Stimulated activated CD8-positive, alpha-beta memory T cell treated with anti-CD3 and anti-CD28 coated beads, Interleukin-15, amount 100 ng/mL, for 24 hours (primary cell): ENCODE measurements at places on chromosomes 4 and X.

GRCh38 chr4:52317981-52318380 is 266.9 kb downstream of the SPATA18 start:
- DNase-seq, result no peak

- DNase-seq, result no peak
These were observed 67.4 kb downstream of the CNGA2 start for GRCh38 chrX:151801980-151802379.

DNA sequence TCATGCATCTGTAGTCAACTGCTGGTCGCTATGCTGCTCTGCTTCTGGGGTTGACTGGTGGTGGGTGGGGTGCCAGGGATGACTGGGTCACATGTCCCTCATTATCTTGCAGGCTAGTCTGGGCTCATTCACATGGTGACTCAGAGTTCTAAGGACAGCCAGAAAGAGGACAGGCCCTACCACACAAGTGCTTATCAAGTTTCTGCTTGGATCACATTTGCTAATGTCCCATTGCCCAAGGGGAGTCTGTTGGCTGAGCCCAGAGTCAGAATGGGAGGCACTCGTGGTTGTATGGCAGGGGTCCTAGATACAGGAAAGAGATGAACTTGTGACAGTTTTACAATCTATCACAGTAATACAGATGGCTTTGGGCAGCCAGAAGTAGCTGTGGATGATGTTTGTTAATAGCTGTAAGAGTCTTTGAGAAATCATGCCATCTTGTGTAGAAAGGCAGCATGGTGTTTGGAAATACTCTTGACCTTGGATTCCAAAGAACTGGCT is 221.3 kb downstream of the GPAT3 start:
- DNase-seq, result no peak

- no peak for DNase-seq
These were observed 16.2 kb upstream of the ZFX start for GRCh38 chrX:24133312-24133711.

- no peak for DNase-seq
These were observed 213.8 kb upstream of the LDB2 start for GRCh38 chr4:17112292-17112659.
